ENCODE measurements at places on chromosomes 2 and 18. TPM values are rescaled to one million over a fixed set of nuclear protein-coding genes. Genes with fewer than 3 reads are reported as not detected.

DNA sequence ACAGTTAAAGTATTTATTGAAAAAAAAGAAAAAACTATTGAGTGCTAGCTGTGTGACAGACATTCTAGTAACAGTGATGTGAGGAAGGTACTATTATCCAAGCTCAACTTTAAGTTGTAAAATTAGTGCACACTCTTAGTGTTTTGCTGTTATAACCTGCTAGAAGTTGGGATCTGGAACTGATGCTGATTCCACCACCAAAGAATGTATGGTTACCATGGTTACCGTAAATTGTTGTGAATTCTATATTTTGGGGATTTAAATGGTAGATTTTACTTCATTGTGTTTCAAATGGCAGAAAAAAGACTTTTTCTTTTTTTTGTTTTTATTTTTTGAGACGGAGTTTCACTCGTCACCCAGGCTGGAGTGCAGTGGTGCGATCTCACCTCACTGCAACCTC, 5.3 kb downstream of the AGFG1 start:
- DNase-seq = no peak
- no peak overlapping the region for H3K27ac ChIP-seq
- H3K27me3 ChIP-seq = no peaks in the 10 kb centered on the region
- H3K4me3 ChIP-seq = no peak overlapping the region

GRCh38 chr2:195520671-195521155, 136.3 kb upstream of the SLC39A10 start:
- H3K36me3 ChIP-seq = no peaks in the 10 kb centered on the region
- no peak overlapping the region for H3K4me3 ChIP-seq
- DNase-seq = no peak
- H3K27me3 ChIP-seq = no peaks in the 10 kb centered on the region
- no peak overlapping the region for H3K27ac ChIP-seq

- no peaks in the 10 kb centered on the region for H3K36me3 ChIP-seq
- no peak for DNase-seq
- H3K27me3 ChIP-seq = no peaks in the 10 kb centered on the region
- no peak overlapping the region for H3K27ac ChIP-seq
These were observed 406.2 kb downstream of the MBD2 start for GRCh38 chr18:53817976-53818950.

GRCh38 chr2:155266583-155266982, 568.1 kb downstream of the KCNJ3 start:
- DNase-seq = no peak
- H3K4me1 ChIP-seq = no peaks in the 10 kb centered on the region
- H3K36me3 ChIP-seq = no peaks in the 10 kb centered on the region
- no peak overlapping the region for H3K27ac ChIP-seq
- no peaks in the 10 kb centered on the region for H3K27me3 ChIP-seq
- no peak overlapping the region for H3K4me3 ChIP-seq

ATF2 gene
- 51.0 TPM for total RNA-seq
